Stimulated activated CD4-positive, alpha-beta T cell treated with anti-CD3 and anti-CD28 coated beads, Interleukin-1b, Interleukin-23, amount 100 ng/mL, for 1 hour (primary cell): ENCODE measurements at places on chromosomes 3 and 15.

DNA sequence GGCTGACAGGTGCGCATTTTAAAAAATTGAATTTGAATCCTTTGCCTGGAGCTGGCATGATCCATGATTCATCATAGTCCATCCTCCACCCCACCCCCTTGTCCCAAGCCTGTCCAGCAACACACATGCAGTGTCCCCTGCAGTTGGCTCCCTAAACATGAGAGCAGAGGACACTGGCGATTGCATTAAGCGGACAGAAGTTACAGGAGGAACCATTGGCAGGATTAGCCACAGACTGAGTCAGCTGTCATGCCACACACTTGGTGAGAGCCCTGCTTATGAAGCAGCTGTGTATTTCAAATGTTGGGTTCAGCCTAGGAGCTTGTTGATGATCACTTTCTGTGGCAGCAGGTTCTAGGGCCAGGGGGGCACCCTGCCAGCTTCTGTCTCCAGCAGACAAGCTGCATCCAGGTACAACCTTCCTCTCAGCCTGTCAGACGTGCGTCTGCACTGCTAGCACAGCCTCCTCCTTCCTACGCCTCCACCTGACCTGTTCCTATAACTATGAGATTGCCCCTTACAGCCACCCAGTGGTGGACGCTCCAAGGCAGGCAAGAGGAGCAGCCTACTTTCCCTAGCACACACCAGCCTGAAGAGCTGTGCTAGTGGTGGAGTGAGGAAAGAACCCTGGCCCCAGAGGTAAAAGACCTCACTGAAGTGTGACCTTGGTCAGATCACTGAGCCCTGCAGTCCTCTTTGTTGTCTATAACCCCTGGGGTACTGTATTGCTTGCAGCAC lies 121.9 kb downstream of the SLCO3A1 start:
- DNase-seq, result no peak

DNA sequence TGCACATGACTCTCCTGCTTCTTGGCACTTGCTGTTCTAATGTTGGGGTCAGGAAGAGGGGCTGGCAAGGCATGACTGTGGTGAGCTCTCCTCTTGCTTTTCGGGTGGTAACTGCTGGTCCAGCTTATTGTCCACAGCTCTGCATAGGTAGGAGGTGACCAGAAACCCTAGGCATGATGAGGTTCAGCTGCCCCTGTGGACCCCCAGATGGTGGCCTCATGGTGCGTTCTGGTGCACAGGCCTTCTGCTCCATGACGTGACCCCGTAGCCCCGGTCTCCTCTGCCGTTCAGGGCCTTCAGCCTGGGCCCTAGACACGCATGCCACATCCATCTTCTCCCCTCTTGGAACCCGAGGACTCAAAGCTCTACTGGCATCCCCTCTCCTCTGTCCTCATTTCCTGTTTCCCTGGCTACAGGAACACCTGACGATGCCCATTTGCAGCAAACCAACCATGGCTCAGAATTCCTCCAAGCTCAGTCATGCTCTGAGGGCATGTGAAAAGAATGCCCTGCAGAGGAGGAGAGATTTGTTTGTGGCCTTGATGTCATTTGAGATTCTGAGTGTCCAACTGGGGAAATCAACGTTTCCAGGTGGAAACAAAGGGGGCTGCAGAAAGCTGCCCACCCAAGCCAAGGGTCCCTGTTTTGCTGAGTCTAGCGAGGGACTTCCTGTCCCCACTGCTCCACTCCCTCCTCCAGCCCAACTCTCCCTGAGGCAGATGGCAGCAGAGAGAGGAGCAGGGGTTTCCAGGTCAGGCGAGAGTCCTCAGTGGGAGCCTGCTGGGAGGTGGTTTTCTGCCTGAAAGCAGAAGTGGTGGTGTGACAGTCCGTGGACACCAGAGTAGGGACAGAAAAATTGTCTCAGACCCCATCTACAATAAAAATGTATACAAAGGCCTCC lies 198.7 kb upstream of the LYSMD4 start:
- DNase-seq, result no peak

DNA sequence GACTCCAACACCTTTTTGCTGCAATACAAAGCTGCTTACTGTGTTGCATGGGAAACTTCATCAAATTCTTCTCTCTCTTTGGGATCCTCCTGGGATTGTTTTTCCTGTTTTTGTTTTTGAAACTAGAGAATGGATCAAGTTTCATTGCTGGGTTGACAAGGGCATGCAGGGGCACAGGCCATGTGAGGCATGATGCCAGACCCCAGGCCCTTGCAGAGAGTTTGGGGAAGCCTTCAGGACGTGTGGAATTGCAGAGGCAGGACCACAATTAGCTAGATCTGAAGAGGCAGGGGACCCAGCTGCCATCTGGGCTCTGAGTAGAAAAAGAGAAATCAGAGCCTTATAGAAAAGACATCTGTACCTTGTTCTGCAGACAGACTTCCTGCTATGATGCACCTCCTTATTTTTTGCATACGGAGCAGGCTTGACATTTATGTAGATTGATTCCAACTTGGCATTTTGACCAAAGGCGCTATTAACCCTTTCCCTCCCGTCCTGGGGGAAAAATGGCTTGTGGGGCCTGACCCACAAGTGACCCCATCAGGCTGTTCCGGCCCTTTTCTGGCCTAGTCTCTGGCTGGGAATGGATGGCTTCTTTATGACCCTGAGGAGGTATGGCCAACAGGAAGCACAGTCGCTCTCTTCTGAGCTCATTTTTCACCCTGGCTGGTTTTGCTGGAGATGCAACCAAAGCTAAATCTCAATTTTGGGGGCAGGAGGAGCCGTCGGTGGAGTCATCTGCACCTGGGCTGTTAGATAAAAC lies 44.3 kb upstream of the CHRNB4 start:
- no peak for DNase-seq

DNA sequence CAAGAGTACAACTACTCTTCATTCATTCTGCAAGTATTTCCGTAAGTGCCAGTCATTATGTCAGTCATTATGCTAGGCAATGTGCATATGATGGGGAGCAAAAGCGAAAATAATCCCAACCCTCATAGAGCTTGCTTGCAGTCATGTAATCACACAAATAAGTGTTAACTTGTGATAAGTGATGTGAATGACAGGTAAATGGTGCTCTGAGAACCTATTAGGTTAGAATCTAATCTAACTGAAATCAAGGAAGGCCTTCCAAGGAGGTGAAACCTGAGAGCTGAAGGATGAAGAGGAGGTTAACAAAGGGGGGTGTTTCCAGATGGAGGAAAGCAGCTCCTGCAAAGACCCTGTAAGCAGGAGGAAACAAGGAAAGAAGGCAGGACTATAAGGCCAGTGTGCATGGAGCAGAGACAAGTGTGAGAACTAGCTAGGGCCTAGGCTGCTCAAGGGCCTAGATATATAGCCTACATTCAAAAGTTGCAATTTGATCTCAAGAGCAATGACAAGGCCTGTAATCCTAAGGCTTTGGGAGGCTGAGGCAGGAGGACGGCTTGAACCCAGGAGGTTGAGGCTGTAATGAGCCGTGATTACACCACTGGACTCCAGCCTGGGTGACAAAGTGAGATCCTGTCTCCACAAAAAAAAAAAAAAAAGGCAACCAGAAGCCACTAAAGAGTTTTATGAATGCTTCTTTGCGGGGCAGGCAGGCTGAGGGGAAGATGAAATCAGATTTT lies 5.3 kb downstream of the PTPN9 start:
- no peak for DNase-seq

- no peak for DNase-seq
Observed at GRCh38 chr3:119774444-119774843, 7.5 kb upstream of the NR1I2 start.

- DNase-seq, result no peak
Observed at GRCh38 chr3:134249935-134250716, 533 bp downstream of the RYK start.

DNA sequence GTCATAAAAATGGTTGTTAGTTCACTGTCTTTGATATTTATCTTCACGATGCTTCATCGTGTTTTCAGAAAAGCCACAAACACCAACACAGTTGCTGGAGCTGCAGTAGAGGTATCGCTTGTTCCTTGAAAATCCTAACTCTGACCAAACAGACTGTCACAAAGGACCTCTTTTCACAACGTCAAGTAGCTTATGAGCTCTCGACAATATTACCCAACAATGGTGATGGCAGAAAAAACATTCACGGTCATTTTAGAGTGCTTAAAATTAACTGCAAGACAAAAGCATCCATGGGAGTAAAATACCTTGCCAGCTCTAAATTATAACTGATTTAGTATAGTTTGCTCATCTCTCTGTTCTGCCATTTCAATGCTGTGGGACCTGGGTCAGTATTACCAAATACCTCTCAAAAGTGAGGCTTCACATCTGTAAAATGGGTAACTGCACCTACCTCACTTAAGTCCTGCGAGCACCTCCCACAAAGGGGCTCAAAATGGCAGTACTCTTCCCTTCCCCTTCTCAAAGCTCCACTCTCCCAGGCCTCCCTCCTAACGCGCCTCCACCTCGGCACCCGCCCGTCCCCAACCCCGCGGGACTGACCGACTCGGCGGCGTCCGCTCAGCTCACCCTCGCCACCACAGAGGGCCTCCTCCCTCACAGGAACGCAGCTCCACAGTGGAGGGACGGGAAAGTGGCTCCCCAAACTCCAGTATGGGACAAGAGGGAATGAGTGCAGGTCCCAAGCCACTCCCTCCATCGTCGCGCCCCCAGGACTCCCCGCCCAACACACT lies 546 bp downstream of the TRIM59 start:
- DNase-seq, result no peak
